ENCODE measurements at places on chromosomes 7 and 10. TPM values are rescaled to one million over a fixed set of nuclear protein-coding genes. Genes with fewer than 3 reads are reported as not detected.

The TMEM196 gene
- not detected for total RNA-seq

GRCh38 chr10:1006573-1006972 lies 18.3 kb downstream of the GTPBP4 start:
- no peak for DNase-seq

DNA sequence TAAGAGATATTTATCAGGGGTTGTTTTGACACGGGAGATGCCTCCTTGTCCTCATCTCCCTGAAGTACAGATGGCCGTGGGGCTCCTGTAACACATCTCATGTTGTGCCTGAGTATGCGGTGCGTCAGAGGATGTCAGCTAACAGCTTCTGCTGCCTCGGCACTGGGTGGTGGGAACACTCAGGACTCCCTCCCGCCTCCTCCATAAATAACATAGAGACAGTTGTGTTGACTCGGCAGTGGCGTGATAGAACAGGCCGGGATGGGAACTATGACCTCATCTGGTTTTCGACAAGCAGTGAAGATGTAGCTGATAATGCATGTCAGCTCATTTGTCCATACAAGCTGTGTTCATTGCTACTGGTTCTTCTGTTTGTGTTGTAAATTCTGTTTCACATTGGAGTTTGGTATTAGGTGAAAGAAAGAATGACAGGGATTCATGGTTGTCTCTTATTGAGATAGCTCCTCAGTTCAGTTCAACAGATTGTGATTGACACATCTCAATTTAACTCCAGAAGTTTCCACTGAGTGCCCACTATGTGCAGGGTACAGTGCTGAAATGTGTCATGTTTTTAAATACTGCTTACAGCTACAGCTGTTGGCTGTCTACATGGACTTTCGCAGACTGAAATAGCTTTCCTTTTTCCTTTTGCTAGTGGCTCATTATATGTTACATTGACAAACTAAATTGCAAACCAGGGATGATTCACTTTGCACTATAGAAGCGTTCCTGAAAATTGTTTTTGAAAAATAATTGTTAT lies 87.4 kb downstream of the CHN2 start:
- no peak for DNase-seq

DNA sequence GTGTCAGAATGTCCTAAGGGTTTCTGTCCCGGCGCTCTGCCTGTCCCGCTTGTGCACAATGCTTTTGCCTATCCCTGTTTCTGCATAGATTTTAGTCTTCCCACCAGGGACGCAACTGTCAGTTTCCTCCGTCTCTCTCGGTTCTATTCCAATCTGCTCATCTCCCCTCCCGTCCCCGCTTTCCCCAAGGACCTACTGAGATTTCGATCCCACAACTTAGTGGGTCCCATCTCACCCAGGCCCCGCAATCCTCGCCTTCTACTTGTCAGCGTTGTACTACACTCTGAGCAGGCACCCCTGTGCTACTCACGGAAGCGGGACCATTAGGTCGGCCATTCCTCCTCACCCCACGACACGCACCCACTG lies 519 bp upstream of the ZNF655 start:
- DNase-seq: no peak

The CDK5 gene
- total RNA-seq: 5.5 TPM

GRCh38 chr10:14403359-14403758 lies 72.6 kb upstream of the FRMD4A start:
- DNase-seq: no peak

The ERVW-1 gene
- not detected for total RNA-seq

The GIMAP8 gene
- total RNA-seq: 18.6 TPM

The UBE2D1 gene
- 10.5 TPM for total RNA-seq
